ENCODE measurements at places on chromosomes 1 and 21. TPM values are rescaled to one million over a fixed set of nuclear protein-coding genes. Genes with fewer than 3 reads are reported as not detected.
A peak's percentile ranks its signal among the peaks of the same experiment; 100 is the strongest.

Gene PTPRU
- total RNA-seq = 36.6 TPM

GRCh38 chr1:96096613-96097321, 624.8 kb upstream of the PTBP2 start:
- no peak for DNase-seq

- DNase-seq = no peak
Measured at GRCh38 chr1:230794871-230795605, 47.9 kb downstream of the CAPN9 start.

Gene PCP4
- total RNA-seq = not detected

DNA sequence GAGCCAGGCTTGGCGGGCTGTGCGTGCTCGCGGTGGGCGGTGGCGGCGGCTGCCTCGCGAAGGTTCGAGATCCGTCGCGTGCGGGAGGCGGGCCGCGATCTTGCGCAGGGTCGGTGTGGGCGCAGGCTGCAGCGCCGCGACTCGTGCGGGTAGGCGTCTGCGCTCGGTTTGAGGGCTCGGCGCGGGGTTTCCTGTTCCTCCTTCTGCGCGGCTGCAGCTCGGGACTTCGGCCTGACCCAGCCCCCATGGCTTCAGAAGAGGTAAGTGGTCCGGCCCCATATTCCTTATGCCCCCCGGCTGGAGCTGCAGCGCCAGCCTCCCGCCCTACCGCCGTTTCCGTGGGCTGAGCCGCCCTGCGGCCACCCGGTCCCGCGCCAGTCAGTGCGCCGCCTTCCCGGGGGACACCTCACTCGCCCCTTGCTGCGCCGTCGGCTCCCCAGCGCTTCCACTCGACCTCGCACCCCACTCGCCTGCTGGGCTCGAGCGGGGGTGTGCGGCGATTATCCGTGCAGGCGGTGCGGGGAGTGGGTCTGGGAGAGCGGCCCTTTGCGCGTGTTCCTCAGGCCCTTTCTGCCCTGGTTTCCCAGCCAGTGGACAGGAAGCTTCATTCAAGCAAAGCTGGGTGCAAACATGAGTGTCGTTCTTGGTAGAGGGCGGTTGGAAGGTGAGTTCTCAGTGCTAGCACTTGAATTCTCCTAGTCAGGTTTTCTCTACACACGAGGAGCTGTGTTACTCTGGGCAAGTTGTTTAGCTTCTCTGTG, at the start of gene CACYBP:
Gene CACYBP (plus strand): TSS at position 12 of the 761 bp plus-strand sequence. CDS start 234 bp downstream, at position 246.
- peak; percentile 18 for DNase-seq

- DNase-seq = no peak
Measured at GRCh38 chr1:151832318-151832980, 847 bp upstream of the RORC start.

Gene CELA2B
- total RNA-seq = not detected

Gene CCDC190
- not detected for total RNA-seq

Gene ATP6V1G3
- total RNA-seq = not detected

Gene DNM3
- total RNA-seq = 6.5 TPM

Gene S100A3
- total RNA-seq = 12.8 TPM

- DNase-seq = no peak
Measured at GRCh38 chr1:96688767-96689166, 32.8 kb upstream of the PTBP2 start.

Gene LY9
- total RNA-seq = not detected

DNA sequence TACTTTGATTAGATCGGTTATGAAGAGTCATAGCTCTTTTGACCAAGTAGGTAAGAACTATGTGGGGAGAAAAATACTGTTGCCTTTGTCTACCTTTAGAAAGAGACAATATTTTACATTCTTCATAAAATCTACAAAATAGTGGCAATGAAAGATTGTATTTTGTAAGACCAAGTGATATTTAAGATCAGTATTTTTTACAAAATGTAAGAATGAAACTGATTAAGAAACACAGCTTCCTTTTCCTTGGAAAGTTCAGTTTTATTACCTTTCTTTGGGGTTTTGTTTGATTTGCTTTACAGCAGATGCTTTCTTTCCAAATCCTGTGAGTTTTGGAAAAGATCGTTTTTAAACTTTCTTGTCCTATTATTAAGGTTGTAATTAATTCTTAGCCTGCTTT, 69.8 kb downstream of the SLC35A3 start:
- DNase-seq = no peak

GRCh38 chr1:33161061-33161681, 20.7 kb downstream of the TRIM62 start:
- DNase-seq = peak; percentile 39

Gene CASZ1
- 3.5 TPM for total RNA-seq

Gene RAB7B
- total RNA-seq = 8.1 TPM

Gene NBPF6
- not detected for total RNA-seq

- no peak for DNase-seq
Measured at GRCh38 chr1:239563681-239564080, 177.3 kb downstream of the CHRM3 start.

Gene KCNA3
- total RNA-seq = 0.09 TPM

Gene ZBTB18
- total RNA-seq = 15.5 TPM
